C1 segment of cervical spinal cord (tissue), 14 donors: ENCODE measurements at places on chromosomes 1 and 21.

- DNase-seq: no peak
These were observed 44.3 kb downstream of the NEK2 start for GRCh38 chr1:211631168-211631567.

GRCh38 chr1:206979379-206980043, 9.3 kb upstream of the FCAMR start:
- no peak for DNase-seq

GRCh38 chr21:44648557-44649311, 2.5 kb downstream of the KRTAP10-11 start:
- DNase-seq: no peak

DNA sequence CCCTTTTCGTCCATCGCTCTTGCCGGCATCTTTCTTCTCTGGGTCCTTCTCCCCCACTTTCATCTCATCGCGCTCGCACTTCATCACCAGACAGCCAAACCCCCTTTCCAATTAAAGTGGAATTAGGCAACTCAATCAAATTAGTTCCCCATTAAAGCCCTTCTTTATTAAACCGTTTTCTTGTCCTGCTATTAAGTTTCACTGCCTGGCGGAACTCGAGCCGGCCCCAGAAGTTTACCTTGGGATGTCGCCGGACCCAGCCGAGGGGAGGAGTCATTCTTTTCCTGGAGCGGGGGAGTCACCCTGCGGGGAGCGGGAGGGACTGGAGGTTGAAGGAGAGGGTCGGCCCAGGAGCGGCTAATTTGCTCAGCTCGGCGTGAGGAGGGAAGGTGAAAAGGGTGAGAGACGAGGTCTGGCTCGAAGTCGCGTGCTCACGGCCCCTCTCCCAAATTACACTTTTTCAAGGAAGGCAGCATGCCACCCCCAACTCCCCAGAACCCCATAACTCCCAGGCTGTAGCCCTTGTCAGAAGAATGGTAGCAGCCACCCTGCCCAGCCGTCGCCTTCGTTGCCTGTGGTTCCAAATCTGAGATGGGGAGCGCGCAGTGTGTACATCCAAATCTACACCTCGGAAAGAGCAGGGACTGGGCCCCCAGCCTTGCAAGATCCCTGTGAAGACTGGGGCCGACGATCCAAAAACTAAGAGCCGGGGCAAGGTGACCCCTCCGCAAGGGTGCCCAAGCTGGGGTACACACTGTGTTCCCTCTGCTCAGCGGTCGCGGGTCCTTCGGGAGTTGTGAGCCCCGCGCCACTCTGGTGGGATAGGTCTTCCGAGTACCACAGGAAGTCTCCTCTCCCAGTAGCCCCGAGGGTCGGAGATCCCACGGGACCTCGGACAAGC, 6.4 kb downstream of the DMRTA2 start:
- no peak for DNase-seq

- DNase-seq: no peak
These were observed 22.3 kb downstream of the THEM4 start for GRCh38 chr1:151887028-151887427.

GRCh38 chr1:206470692-206471414, 577 bp downstream of the IKBKE start:
- DNase-seq: no peak

DNA sequence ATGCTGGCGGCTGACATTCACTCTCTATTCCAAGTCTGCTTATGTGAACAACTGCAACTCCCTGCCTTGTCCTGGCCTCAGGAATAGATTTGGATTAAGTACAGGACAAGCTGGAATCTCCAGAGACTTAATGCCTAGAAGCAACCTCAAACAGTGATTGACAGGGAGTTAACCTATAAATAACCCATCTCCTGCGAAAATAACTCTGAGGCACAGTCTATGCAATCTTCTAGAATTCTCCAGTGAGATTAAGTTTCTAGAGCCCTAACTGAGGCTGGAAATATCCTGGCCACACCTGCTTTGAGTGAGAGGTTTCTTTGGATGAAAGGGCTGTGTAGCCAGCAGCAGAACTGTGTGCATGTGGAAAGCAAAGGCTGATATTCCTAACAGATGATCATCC, 25.3 kb upstream of the ATP1A1 start:
- no peak for DNase-seq

DNA sequence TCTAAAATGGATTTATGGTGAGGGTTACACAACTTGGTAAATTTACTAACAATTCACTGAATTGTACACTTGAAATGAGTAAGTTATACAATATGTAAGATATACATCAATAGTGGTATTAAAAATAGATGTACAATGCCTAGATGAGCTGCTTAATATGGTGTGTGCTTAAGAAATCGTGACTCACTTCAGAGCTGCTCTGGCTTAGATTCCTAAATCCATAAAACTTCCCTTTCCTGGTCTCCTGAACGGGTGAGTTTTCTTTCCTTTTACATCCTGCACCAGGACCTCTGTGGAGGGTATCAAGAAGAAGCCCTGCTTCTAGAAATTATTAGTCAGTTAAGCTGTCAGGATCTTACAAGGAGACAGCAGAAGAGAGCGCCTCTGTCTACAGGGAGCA, 30.4 kb downstream of the H3-3A start:
- DNase-seq: no peak

DNA sequence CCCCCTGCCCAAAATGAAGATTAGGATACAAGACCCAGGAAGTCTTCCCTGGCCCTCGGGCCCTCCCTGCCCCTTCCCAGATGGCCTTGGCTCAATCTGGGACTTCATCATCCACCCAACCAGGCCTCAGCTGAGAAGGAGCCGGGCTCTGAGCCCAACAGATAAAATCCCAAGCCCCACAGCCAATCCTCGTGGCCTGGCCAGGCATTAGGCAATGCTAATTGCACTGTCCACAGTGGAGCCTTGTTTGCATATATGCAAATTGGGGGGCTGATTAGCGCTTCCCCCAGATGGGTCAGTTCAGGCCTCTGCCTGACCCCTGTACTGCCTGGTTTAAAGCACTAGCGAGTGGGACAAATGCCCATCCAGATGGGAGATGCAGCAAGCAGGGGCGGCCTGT, 34.9 kb downstream of the IGSF21 start:
- DNase-seq: no peak

GRCh38 chr1:199287647-199288046, 648.8 kb downstream of the PTPRC start:
- no peak for DNase-seq

DNA sequence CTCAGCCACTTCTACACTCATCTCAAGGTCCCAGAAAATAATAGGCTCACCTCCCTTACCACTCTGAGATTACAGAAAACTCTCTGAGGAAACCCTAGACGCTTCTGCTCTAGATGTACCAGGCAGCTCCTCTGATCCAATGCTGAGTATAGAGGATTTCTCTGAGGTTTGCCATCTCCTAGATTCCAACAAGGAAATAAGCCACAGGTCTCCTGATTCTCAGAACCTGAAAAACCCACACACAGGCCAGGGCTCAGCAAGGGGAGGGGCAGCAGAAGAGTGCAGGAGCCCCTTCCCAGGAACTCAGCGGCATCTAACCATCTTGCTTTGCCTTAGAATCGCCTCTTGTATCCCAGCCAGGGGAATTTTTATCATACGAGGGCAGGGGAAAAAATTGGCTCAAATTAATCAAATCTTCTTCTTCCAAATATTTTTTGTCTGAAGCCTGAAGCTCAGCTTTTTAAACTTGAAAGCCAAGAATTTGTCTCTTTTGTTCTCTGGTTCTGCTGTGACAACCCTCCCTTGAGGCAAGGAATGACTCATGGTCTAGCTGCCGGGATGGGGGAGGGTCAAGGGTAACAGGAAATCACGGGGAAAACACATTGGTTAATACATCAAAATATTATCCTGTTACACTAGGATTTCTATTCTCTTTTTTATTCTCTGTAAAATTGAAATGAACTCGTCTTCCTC, 30.8 kb downstream of the GORAB start:
- peak; percentile 36 for DNase-seq

DNA sequence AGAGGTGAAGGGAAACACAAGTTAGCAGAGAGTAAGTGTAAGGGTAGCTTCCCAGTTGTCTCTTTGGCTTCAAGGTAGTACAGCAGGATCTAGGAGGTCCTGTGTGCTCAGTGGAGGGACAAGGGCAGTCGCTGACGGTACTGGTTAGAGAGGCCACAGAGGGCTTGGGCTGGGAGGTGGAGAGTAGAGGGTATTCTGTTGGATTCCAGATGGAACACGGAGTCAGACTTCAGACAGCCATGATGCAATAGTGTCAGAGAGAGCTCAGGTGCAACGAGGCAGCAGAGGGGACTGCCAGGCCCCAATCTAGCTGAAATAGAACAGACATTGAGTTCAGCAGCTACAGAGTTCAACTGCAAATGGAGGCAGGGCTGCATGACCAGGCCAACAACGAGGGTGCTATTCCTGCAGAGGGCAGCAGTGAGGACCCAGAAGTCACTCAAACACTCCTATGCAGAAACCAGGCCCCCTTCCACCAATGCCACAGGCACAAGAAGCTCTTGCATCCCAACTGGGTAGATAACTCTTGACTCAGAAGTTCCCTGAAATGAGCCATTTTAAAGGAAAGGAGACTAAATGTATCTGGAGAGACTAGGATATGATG, 325.0 kb upstream of the ESRRG start:
- no peak for DNase-seq

DNA sequence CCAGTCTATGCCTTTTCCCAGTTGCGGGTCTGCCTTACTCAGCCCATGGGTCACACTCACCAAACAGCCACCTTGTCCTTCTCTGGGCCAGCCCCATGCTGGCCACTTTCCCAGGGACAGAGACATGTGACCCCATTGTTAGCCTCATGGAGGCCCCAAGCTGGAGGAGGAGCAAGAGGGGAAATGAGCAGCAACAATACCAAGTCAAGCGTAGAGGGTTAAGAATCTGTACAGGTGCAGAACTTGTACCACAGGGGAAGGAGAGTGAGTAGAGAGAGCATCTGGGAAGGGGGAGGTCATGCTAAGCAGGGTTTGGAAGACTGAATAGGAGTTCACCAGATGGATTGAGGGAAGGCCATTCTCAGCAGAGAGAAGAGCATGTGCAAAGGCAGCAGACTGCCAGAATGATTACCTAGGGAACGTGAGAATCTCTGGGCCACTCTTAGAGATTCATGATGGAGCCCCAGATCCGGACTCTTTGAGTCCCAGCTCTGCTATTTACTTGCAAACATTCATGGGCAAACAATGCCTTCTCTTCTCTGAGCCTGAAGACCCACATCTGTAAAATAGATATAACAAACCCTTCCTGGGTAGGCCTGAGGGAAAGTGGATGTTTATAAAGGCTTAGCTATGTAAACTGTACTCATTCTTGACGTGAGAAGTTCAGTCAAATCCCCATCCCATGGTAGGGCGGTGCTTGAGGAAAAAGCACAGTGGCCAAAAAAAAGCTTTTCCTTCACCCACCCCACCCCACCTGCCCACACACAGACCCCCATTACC, 2.8 kb upstream of the SLC2A1 start:
- peak; percentile 82 for DNase-seq

- no peak for DNase-seq
These were observed 6.2 kb downstream of the INAVA start for GRCh38 chr1:200900877-200901276.

DNA sequence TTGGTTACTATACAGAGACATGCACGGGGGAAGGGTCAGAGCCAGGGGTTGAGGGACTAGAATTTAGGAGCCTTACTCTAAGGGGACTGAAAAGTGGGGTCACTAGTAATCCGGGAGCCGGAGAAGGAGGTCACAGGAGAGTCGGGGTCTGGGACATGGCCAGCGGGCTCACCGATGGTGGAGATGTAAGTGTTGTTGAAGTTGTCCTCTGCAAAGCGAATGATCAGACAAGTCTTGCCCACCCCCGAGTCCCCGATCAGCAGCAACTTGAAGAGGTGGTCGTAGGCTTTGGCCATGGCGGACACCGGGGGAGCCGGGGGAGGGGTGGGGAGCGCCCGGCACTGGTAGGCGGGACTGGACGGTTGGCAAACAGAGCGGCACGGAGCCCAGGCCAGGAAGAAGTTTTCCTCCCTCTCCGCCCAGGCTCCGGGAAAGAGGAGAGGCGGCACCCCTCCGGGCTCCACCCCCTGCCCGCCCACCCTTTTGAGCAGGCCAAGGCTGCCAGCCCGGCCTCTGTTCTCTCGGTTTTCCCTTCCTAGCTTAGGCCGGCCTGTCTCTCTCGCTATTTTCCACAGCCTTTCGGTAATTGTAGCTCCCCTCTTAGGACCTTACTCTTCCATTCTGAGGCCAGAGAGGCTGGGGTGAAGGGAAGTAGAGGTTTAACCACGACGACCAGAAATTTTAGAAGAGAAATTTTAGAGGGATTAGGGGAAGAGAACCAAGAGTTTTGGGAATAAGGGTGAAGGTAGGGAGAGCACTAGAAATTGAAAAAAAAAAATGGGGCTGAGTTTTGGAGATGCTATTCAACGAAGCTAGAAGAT, at the start of gene RAB13:
Gene RAB13 (minus strand): TSS at position 399 of the 821 bp plus-strand sequence. CDS start 103 bp downstream, at position 296.
- peak; percentile 13 for DNase-seq

- DNase-seq: no peak
These were observed 48.4 kb upstream of the RNPC3 start for GRCh38 chr1:103477101-103477500.

DNA sequence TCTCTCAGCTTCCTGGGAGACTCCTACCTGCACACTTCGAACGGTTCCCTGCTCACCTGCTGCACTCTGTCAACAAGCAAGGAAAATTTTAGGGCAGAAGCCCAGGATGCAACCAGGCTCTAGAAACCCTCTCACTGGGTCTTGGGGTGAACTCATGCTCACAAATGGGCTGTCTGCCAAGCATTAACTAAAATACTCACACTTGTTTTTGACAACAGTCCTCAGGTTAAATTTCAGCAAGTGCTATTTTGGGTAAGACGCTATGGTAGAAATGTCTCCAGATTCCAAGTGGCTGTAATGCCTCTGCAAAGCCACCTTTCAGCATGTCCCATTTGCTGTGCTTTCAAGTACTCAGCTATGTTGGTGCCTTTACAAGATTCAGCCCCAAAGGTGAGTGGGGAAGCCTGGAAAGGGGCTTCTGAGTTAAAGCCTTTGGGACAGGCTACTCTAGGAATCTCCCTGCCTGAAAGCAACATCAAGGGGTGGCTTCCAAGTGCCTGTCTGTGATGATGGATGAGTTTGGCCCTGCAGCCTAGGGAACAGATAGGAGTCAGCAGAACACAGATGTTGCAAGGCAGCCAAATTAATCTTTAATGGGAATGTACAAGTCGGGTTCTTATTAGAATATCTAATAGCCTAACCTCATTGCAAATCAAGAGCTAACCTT, 211.9 kb upstream of the SPAG17 start:
- DNase-seq: no peak
